ENCODE measurements at places on chromosomes 3 and 15.

- DNase-seq = no peak
Measured at GRCh38 chr3:133966954-133967353, 62.8 kb downstream of the SLCO2A1 start.

DNA sequence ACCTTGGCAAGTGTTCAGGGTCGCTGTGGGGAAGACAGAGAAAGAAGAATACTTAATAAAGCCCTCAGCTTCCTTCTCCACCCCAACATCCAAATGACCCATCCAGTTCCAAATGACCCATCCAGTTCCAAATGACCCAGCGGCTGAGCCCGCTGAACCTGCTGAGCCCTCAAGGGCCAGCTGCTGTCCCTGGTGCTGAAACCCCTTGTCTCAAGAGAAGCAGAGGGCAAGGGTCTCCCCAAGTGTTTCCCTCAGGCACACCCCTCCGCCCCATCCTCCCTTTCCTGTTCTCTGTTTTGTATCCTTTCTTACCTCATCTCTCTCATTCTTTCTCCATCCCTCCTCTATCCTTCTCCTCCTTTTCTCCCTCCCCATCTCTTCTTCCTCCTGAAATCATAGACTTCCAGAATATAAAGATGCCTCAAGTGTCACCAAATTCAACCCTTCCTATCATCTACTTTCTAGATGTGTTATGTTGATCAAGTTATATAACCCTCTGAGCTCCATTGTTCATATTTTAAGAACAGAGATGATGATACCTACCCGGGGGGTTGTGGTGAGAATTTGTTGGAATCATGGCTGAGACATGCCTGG, 29.0 kb downstream of the CCDC33 start:
- DNase-seq = no peak

DNA sequence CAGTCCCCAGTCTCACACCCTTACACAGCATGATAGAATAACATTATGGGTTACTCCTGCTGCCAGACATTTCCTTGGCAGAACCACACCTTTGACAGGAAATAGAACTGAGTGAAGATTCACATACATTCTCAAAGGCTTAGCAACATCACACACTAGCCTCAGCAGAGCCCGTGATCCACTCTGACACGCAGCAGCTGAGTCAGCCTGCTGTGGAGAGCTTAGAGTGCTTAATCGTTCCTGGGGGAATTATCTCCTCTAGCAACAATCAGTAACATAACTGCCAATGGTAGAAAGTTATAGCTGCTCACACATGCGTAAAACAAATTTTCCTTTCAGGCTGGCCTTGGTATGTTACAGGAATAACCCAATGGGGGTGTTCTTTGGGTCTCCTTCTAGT, 382.1 kb downstream of the GAP43 start:
- no peak for DNase-seq

DNA sequence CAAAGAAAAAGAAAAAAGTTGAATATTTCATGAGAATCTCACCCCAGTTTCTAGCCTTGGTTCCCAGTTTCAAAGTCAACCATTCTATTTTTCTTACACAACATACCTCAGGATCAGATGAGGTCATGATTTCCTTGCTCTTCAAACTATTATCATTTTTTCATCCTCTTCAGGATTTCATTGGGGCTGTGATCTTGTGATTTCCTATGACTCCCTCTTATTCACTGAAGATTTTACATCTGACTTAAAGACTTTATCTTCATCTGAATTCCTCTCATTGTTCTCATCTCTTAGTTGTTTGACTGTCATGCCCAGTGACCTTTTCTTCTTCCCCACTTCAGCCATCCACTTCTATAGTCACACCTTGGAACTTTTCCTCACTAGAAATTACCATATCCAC, 3.1 kb upstream of the C3orf33 start:
- DNase-seq = no peak

DNA sequence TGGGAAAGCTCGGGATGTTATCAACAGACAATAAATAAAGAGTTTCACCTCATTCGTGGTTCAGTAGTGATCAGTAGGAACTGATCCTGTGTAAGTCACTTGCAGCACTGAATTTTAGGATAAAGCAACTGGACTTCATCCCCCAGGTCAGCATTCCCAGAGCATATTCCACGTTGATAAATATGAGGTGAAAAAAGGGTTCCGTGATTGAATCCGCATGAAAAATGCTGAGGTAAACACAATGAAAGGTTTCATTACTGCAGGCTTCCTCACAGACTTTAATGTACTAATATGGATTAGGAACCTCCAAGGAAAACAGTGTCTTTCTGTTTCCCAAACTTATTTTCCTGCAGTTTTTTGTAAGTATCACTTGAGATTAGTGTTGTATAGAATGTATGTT, 177.3 kb upstream of the BHLHE40 start:
- DNase-seq = no peak

DNA sequence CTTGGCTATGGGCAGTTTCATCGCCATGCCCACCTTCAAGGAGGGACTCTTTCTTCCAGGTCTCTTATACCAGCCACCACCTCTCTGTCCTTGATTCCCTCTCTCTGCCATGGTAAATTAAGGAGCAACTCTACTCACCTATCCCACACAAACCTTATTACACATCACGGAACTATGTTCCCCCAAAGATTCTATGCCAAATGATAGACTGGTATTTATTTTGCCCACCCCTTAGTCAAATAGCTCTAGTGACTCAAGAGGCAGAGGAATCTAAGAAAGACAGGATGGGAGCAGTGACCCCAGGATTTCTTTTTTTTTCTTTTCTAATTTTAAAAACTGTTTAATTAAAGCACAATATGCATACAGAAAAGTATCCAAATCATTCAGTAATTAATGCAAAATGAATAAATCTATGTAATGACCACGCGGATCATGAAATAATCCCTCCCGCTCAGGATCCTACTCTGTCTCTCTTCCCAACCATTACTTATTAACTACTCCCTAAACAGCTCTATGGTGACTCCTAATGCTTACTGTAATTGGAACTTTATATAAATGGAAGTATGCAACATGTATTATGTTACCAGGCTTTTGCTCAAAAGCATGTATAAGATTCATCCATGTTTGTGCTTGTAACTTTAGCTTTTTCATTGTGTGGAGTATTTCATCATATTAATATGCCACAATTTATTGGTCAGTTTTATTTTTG, 410.8 kb upstream of the RASGRP1 start:
- DNase-seq = no peak

DNA sequence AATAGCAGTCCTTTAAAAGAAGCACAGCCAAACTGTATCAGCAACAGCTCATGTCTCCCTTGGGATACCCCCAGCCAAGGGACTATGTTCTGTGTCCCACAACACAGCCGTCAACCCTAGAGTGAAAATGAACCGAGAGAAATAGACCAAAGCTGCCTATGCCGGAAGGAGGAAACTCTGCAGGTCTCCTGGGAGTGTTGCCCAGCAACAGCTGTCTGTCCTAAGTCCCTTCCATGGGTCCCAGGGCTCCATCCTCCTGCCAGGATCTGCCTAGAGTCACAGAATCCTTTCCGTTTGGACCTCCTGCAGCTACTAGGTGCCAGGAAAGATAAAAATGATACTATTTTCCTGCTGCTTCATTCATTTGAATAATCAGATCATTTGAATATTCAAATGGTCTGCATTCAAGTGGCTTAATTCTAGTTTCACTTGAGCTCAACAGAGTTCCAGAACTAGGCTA, 53.1 kb downstream of the TRANK1 start:
- peak; percentile 45 for DNase-seq

GRCh38 chr3:194682694-194683310, 2.9 kb upstream of the FAM43A start:
- DNase-seq = peak; percentile 81

DNA sequence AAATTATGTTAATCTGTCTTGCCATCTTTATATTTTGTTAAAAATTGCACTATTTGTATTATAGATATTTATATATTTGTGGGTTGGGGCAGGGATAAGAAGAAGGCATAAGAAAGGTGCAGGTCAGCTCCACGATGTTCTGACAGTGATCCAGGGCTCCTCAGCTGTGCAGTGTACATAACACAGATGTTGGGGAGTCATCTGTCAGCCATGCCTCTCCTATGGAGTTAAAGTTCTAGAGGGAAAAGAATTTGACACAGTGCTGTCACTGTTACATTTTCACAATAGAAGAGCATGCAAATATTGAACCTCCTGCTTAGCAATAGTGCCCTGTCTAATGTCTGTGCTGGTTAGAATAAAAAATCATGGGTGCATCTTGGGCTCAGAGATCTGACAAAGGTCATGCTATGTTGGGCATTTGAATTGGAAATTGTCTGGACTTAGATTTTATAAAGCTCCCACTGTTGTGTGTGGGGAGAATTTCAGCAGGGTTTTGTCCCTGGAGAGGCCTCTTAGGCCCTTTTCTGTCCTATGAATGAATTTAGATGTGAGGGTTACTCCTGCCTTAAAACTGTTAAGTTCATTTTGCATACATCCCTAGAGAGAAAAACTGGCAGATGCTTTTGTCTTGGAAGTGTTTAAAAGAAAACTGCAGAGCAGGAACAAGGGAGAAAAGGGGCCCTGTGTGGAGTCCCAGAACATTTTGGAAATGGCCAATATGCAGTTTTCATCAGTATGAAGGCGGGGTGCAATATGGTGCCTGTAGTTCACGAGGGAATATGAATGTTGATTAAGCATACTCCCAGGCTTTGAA, 20.4 kb downstream of the CDIN1 start:
- DNase-seq = no peak

DNA sequence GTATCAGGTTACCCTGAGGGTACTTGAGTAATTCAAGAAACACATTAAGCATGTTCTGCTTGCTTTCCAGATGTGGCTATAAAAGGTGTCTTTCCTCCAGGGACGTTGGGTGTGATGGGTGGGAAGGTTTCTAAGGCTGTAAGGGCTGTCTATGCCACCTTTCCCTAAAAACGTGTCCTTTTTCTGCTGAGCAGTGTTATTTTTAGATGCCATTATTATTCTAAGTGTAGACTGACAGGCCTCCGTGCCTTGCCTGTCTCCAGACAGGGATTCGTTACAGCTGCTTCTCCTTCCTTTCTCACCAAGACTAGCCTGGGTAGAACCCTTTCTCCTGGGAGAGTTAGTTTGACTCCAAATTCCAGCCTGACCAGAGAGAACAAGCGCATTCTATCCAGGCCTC, 26.8 kb upstream of the RHO start:
- DNase-seq = no peak

GRCh38 chr3:14175383-14176037, 2.9 kb downstream of the XPC start:
- no peak for DNase-seq

DNA sequence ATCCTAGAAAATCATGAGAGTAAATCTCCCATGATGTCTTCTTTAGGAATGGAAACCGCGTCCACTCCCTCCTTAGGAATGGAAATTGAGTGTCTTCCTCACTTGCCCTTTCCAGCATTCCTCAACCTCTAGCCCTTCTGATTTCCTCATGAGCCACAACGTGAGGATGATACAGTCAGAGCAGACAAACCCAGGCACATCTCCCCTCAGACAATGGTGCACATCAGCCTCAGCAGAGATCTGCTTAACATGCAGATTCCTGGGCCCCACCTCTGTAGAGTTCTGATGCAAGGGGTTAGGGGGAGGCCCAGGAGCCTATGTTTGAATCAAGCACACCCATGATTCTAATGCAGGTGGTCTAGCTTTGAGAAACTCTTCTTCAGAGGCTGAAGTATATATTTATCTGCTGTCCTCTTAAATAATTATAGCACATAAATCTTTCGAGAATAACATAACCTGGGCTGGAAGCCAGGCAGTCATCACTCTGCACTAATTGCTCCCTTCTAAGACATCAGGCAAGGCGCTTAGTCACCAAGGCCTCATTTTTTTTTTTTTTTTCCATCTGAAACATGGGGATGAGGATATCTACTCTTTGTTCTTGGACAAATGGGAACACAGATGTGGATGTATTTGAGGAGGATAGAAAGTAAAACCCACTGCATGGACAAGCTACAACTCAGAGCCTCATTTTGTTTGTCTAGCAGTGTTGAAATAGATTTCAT, 81.7 kb downstream of the PRICKLE2 start:
- DNase-seq = no peak

- DNase-seq = peak; percentile 54
Measured at GRCh38 chr15:58453931-58454793, 22.4 kb downstream of the LIPC start.

- no peak for DNase-seq
Measured at GRCh38 chr3:156539051-156539450, 15.9 kb downstream of the SSR3 start.

DNA sequence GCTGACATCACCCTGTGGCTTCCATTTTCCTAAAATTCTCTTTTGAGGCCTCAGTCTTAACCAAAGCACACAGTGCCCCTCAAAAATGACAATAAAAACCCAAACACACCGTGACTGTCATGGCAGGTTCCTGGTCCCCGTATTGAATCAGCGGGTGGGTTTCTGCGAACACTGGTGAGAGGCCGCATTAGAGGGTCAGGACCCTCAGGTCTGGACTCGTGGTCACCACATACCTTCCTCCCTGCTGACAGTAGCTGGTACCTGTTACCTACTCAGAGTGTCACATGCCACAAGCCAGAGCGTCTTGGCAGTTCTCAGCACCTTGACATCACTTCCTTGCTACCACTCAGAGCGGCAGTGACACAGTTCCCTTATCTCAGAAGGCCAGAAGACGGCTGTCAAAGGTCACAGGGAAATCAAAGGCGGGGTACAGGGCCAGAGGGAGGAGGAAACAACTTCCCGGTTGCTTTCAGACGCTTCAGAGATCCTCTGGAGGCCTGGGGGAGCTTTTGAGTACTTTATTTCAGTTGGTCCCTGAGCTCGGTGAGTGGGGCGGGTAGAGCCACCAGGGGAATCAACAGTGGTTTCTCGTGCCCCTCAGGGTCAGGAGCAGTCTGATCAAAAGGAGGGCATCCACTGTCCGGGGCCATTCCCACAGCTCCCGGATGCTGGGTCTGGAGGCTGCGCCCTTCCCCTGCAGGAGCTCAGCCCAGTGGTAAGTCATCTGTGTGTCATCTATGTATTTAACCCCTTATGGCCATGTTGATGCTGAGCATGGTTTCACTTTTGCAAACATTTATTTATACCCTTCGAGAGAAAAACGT, at the start of the genes CCR5AS and CCRL2:
Gene CCR5AS (minus strand): TSS at position 279 of the 824 bp plus-strand sequence.
Gene CCRL2 (plus strand): TSS at position 472 of the 824 bp plus-strand sequence. CDS start 821 bp downstream, outside the sequence.
- DNase-seq = peak; percentile 58

- peak; percentile 50 for DNase-seq
Measured at GRCh38 chr15:52082197-52083036, 30.2 kb downstream of the BCL2L10 start.

GRCh38 chr3:154486949-154487348, 57.0 kb upstream of the GPR149 start:
- no peak for DNase-seq

- no peak for DNase-seq
Measured at GRCh38 chr3:197404030-197404429, 105.6 kb upstream of the DLG1 start.

GRCh38 chr3:8204853-8205650, 296.6 kb upstream of the LMCD1 start:
- DNase-seq = no peak

GRCh38 chr3:195907684-195907933, 742 bp downstream of the TNK2 start:
- no peak for DNase-seq

GRCh38 chr15:63638839-63639238, 41.7 kb downstream of the FBXL22 start:
- no peak for DNase-seq
